ENCODE measurements at places on chromosomes 3 and 15.
A peak's percentile ranks its signal among the peaks of the same experiment; 100 is the strongest.

- ATAC-seq: no peak
Observed at GRCh38 chr3:192645437-192645836, 81.9 kb downstream of the FGF12 start.

DNA sequence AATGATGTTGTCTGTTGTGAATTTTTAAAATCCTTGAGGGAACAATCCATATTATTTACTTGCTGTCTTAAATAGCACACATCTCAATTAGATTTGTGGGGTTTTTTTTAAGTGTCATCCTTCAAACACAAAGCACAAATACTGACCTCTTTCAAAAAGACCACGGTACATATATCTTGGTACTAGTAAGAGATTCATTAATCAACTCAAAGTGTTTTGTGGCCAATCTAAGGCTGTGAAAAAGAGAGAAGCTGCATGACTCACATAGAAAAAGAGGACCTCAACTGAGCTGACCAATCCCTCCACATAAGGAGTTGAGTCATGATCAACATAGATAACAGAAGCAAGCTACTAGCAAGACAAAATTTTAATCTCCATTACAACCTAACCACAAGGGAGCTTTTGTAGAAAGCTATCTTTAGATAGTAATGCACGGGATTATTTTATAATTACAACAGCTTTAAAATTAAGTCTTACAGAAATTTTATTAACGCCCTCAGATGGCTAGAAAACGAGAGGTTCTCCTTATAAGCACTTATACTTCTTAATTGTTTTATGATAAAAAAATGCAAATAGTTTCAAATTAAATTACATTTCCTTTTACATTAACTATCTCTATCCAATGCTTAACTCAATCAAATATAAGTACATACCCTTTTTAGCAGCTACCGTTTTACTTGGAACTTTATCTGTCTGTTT lies 60.5 kb downstream of the TOP2B start:
- peak; percentile 71 for ATAC-seq

- ATAC-seq: no peak
Observed at GRCh38 chr3:62942227-62942626, 67.0 kb upstream of the CADPS start.

DNA sequence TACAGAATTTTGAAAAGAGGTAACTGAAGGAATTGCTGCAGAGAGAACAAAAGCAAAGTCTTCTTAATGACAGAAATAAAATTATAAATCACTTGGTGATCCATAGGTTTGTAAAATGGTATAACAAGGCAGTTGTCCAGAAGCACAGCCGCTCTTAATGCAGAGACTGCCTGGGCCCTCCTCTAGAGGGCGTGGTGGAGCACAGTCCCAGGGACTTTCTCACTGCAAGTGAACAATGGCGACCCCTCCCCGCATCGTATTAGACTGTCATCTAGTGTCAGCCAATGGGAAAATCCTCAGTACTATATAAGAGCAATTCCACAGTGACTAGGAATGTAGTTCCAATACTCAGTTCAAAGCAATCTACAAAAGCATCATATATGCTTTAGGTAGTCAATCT lies 26.4 kb upstream of the ZBED2 start:
- no peak for ATAC-seq

DNA sequence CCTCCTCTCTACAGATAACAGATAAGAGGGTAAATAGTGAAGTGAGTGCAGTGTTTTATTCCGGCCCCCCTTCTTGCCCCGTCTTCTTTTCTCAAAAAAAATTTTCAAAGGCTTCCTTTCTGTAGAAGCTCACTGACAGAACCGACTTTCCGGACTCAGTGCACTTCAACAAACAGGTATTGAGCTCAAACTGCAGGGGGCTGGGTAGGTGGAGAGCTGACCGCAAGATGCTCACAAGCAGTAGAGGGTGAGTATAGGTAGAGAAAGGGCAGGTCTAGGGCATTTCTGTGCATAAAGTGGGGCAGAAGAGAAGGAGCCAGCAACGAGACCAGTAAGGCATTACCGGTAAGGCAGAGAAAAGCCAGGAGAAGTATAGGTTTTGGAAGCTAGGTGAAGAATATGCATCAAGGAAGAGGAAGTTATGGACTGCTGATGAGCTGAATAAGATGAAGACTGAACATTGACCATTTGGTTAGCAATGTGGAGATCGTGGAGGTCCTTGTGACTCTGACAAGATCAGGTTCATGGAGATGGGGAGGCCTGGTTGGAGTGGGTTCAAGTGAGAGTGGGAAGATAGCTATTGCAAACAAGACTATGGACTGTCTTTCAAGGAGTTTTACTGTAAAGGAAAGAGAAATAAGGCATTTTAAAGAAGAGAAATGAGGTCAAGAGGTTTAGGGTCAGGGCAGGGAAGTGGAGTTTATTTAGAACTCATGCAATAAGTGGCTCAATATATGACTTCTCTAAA lies 97.4 kb downstream of the ST6GAL1 start:
- no peak for ATAC-seq

GRCh38 chr3:186382217-186382885 lies 20.3 kb upstream of the DGKG start:
- no peak for ATAC-seq

GRCh38 chr3:9301091-9301490 lies 51.6 kb upstream of the SRGAP3 start:
- ATAC-seq: no peak

Data from gastroesophageal sphincter (tissue), 4 donors.